Mesenteric fat pad (tissue), 1 donor: ENCODE measurements at places on chromosomes 11 and 22. TPM values are rescaled to one million over a fixed set of nuclear protein-coding genes. Genes with fewer than 3 reads are reported as not detected.

Gene DEUP1
- total RNA-seq, result not detected

Gene KCNJ11
- total RNA-seq, result 3.5 TPM

Gene MPPED1
- total RNA-seq, result not detected

Gene WT1
- total RNA-seq, result 8.5 TPM

Gene SEC14L6
- not detected for total RNA-seq

Gene POLD3
- total RNA-seq, result 12.5 TPM

Gene TBX10
- total RNA-seq, result not detected

Gene MMP27
- not detected for total RNA-seq

Gene LRRC10B
- 1.2 TPM for total RNA-seq

Gene MUC15
- total RNA-seq, result not detected

Gene SCGB1D2
- total RNA-seq, result not detected

Gene NRIP3
- total RNA-seq, result 0.87 TPM

Gene SCO2
- total RNA-seq, result 9.6 TPM

Gene BAIAP2L2
- total RNA-seq, result 1.8 TPM

Gene MRGPRX4
- not detected for total RNA-seq

Gene APOL1
- 82.3 TPM for total RNA-seq

Gene OR51I1
- not detected for total RNA-seq

Gene C11orf21
- total RNA-seq, result 1.0 TPM

Gene HTR3A
- not detected for total RNA-seq

Gene OR52H1
- not detected for total RNA-seq

Gene KCNJ1
- not detected for total RNA-seq

Gene PRG3
- total RNA-seq, result not detected

Gene CARD18
- not detected for total RNA-seq

Gene OR4X2
- not detected for total RNA-seq

Gene PNPLA3
- 0.93 TPM for total RNA-seq

Gene FIBIN
- 2.6 TPM for total RNA-seq

Gene ARHGAP8
- total RNA-seq, result 8.2 TPM

Gene MS4A2
- total RNA-seq, result 1.1 TPM

Gene TXN2
- 52.0 TPM for total RNA-seq

Gene FDXACB1
- total RNA-seq, result 2.1 TPM

Gene FOLR2
- 77.3 TPM for total RNA-seq

Gene PHOX2A
- not detected for total RNA-seq

Gene ISX
- not detected for total RNA-seq

Gene RAPSN
- total RNA-seq, result 0.55 TPM

Gene APOA1
- total RNA-seq, result 4.2 TPM

Gene OR5A1
- not detected for total RNA-seq

Gene HEPHL1
- not detected for total RNA-seq

Gene ANKRD42
- total RNA-seq, result 9.2 TPM

Gene PTPRCAP
- total RNA-seq, result 3.3 TPM

Gene NAV2
- 13.7 TPM for total RNA-seq

Gene C11orf65
- 0.32 TPM for total RNA-seq

Gene C11orf16
- total RNA-seq, result not detected
